GM12892 (cell line): ENCODE measurements at places on chromosomes 3 and 15.

DNA sequence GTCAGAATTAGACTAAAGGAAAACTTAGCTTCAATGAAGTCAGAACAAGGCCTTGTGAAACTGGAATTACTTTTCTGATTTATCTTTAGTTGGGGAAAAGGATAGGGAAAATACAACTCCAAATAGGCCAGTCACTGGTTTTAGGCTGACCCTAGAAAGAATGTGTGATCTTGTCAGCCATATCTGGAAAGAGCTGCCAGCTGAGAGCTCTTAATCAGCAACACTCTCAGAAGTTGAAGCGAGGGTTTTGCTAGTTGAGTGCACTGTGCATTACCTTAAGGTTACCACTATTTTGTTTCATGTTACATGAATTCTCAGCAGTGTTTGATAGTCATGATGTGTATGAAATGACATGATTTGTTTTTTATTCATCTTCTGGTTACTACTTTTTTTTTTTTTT, 905.3 kb upstream of the ALCAM start:
- DNase-seq, result no peak

- no peak for DNase-seq
These were observed 937.2 kb downstream of the FHIT start for GRCh38 chr3:60313951-60314461.

DNA sequence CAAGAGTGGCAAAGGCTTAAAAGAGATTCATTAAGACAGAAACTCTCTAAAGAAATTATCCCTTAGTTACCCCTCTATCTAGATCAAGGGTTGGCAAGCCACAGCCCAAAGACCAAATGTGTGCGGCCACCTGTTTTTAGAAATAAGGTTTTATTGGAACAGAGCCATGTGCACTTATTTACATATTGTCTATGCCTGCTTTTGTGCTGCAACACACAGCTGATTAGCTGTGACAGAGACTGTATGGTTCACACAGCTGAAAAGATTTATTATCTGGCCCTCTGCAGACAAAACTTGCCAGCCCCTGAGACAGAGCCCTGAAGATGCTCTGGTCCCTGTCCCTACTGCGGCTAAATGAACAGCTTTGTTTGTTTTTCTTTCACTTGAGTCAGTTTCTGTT, 88.1 kb downstream of the ADAMTS9 start:
- DNase-seq, result no peak

DNA sequence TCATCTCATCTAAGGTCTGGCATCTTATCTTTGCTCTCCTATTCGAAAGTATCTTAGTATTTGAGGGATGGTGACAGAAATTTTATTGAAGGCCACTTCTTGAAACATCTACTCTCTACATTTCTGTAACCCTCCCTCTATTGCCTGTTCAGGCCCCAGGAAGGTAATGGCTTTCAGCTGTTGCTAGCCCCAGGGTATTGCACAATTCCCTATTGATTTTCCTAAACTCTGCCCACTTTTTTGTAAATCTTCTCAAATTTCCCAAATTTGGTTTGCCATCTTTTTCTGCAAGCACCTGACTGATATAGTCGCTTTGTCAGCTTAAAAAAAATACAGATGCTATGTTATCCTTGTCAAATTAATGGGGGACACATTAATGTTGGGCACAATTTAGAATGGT, 242.1 kb downstream of the RAP2B start:
- DNase-seq, result no peak

DNA sequence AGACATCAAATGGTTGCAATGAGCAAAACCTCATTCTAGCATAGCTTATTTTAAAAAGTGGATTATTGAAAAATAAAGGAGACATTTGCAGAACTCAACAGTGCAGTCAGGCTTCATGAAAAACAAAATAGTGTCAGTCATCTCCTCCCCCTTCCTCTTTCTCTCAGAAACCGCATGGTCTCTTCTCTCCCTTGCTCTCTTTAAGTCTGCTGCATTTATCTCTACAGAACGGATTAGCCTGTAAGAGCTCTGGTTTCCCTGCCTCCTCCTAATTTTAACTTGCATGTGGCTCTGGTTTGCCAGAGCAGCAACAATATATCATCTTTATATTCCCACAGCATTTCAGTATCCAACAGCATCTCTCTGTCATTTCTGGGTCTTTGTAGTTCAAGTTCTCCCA, 609.0 kb downstream of the MECOM start:
- DNase-seq, result no peak

DNA sequence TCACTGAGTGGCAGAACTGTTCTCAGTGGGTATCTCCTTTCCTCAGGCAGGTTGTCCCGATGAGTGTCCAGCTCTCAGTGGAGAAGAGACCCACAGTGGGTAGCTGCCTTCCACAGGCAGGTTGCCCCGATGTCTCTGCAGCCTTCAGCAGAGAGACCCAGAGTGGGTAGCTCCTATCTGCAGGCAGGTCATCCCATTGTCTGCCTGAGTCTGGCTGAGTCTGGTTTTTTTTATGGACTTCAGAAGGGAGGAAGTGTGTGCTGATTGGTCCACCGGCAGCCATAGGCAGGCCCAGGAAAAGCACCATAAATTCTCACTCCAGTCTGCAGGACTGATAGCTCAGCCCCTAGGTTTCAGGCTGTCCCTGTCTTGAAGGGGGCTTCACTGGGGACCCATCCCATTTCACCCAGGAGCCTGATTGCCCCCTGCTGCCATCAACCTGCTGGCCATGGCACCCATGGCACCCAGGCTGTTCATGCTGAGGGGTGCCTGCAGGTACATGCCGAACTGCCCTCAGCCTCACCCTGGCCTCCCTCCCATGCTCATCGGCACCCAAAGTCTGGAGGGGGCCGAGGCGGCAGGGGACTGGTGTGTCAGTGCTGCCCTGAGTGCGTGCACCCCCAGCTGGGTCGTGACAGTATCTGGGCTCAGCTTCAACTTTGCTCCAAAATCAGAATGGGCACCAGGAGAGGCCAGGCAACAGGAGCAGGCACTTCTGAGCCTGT, 3.6 kb upstream of the LIMD1 start:
- no peak for DNase-seq

DNA sequence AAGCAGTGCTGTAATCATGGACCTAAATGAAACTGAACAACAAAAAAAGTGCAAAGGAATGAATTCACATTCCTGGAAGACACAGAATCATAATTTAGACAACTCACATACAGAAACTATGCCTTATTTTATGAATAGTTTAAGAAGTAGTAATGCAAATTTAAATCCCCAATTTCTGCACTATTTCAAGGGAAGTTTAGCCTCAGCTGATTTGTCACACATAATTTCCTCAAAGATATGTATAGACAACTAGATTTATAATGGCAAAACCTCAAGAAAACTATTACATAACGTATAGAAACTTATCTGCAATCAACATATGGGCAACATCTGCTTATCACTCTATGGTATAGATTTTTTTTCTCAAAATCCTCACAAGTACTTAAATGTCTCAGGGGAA, 7.8 kb upstream of the PTX3 start:
- no peak for DNase-seq

DNA sequence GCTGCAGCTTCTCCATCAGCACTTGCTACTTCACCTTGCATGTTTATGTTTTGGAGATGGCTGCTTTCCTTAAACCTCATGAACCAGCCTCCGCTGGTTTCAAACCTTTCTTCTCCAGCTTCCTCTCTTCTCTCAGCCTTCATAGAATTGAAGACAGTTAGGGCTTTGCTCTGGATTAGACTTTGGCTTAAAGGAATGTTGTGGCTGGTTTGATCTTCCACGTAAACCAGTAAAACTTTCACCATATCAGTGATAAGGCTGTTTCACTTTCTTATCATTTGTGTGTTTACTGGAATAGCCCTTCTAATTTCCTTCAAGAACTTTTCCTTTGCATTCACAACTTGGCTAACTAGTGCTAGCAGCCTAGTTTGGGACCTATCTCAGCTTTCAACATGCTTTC, 11.7 kb upstream of the GNAT1 start:
- DNase-seq, result no peak

- DNase-seq, result no peak
These were observed 99.6 kb downstream of the FAM43A start for GRCh38 chr3:194785315-194785714.

DNA sequence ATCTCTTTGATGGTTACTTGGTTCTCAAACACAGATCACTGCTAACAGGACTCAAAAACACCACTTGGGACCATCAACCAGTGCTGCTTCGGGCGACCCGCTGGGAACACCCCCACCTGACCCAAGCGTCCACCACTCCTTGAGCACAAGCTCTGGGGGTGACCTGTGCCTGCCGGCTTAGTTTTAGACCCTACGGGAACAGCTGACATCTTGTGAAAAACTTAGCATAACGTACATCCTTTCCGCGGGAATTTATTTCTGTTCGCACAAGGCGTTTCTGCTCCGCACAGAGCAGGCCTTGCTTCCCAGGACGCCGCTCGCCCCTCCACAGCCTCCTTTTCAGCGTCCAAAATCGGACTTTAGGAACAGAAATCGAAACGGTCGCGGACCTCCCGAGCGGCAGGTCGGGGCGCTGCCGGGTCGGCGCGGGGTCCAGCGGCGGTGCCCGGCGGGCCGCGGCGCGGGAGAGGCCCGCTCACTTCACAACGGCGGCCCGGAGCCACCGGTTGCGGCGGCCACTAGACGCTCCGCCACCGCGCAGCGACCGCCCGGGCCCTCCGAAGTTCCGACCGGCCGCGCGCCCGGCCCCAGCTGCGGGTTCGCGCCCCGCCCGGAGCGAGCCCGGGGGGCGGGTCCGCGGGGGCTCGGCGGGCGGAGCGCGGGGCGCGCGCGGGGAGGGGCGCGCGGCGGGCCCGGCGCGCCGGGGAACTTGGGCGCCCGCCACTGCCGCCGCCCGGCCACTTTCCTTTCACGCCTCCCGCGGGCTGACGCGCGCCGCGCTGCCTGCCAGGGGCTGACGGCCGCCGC, 959 bp downstream of the SFMBT1 start:
- peak; percentile 67 for DNase-seq

GRCh38 chr3:106635271-106635670, 742.0 kb upstream of the CCDC54 start:
- no peak for DNase-seq

DNA sequence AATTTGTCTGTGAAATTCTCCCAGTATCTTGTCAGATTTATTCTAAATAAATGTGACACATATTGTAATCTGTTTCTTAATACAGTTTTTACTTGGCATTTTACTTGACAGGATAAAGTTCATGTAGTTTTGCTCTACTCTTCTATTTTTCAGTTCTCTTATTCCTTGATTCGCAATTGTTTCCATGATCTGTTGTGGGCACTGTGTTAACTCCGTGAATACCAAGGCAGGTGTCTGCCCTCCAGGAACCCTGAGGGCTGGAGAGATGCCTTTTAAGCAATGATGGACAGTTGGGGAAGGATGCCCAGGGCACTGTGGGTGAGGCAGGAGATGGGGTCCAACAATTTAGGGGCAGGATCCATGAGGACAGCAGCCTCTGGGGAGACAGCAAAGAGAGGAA, 3.1 kb downstream of the CLDN11 start:
- DNase-seq, result no peak

- DNase-seq, result no peak
These were observed 111.6 kb downstream of the KBTBD8 start for GRCh38 chr3:67109651-67110204.

DNA sequence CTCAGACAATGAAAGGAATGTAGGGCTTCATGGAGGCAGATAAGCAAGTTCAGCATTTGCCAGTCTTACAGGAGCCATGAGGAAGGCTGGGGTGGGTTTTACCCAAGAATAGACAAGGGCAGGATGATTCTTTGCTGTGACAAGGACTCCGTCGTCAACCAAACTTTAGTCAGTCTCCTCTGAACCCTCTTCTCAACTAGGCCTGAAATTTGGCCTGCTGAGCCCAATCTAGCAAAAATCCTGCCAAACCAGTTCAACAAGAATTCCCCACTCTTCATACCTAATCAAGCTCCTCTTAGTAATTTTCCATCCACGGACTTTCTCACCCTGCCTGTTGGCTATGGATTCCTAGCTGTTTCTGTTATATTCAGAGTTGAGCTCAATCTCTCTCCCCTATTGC, 280.5 kb downstream of the TBL1XR1 start:
- no peak for DNase-seq

DNA sequence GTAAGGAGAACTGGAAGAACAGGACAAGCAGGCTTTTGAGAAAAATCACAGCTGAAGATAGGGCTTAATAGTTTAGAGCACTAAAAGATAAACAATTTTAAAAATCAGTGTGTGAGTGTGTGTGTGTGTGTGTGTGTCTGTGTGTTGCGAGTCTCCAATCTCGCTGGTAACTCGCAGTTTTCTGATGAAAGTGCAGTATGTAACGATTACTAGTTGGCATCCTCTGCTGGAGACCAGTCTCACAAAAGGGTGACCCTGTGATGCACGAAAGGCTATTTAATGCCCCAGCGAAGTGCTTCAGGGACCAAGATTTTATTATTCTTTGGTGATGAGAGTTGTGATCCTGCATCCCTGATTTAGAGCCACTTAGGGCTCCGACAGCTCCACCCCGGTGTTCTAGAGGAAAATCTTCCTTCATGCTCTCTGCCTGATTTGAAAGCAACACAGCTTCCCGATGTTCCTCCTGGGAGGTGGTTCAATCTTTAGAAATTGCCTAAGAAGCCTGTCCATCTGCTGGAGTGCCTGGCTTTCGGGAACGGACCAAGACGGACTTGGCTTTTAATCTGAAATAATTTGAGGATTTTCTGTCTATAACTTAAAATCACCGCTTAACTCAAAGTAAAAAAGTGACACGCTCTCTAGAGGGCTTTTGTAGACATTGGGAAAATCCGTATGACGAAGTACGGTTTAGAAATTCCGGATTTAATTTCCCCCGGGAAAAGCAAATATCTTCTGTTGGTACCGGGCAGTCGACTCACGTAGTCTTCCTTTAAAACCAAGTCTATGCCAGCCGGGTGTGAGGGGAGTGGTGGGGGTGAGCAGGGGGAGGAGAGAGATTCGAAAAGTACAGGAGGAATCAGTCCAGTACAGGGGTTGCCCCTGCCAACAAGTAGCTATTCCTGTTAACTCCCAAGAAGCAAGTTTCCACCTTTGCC, 1.1 kb upstream of the ALCAM start:
- no peak for DNase-seq

DNA sequence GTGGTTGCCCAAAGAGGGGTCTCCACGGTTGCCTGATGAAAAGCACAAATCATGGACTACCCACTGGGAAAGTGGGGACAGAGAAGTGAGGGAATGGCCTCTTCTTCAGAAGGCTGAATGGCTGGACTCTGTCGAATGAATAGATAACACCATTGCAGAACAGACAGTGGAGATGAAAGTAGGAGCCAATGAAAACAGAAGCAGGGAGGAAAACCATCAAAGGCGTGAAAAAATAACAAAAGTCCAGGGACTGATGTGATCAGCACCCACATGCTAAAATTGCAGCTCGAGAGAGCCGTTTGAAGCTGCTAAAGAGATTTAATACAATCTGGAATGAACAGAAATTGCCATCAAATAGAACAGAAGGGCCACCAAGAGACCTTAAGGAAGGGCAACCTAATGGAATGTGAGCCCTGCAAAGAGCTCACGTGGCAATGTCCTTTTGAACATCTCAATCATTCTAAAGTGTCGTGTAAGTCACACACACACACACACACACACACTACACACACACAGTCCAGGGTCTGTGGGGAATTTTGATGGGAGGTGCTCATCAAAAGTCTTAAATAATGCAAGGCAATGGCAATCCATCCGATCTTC, 130.9 kb upstream of the ICE2 start:
- DNase-seq, result no peak

- DNase-seq, result no peak
These were observed 91.7 kb upstream of the MBNL1 start for GRCh38 chr3:152176998-152177397.

- no peak for DNase-seq
These were observed 29.2 kb upstream of the UMPS start for GRCh38 chr3:124700880-124701684.
